Neural crest cell (in vitro differentiated cells): ENCODE measurements at places on chromosomes 5 and 9. TPM values are rescaled to one million over a fixed set of nuclear protein-coding genes. Genes with fewer than 3 reads are reported as not detected.

TOR1A gene
- total RNA-seq, result 36.9 and 40.5 TPM in 2 replicates

HRCT1 gene
- total RNA-seq, result not detected in 2 replicates

BARHL1 gene
- total RNA-seq, result not detected in 2 replicates

- H3K36me3 ChIP-seq, result no peaks in the 10 kb centered on the region
- H3K4me1 ChIP-seq, result peaks cover 5% of the 10 kb centered on the region
- DNase-seq, result no peak
- no peak overlapping the region for H3K27ac ChIP-seq
- H3K4me3 ChIP-seq, result no peak overlapping the region
- no peaks in the 10 kb centered on the region for H3K27me3 ChIP-seq
These were observed 275.2 kb upstream of the IRX1 start for GRCh38 chr5:3320317-3320875.

GRCh38 chr9:131323629-131324028 is 34.1 kb downstream of the PLPP7 start:
- no peak for DNase-seq
- no peaks in the 10 kb centered on the region for H3K36me3 ChIP-seq
- H3K27me3 ChIP-seq, result no peaks in the 10 kb centered on the region
- no peak overlapping the region for H3K27ac ChIP-seq
- no peak overlapping the region for H3K4me3 ChIP-seq

LCNL1 gene
- total RNA-seq, result not detected in 2 replicates

NIPBL gene
- 66.3 and 67.8 TPM in 2 replicates for total RNA-seq

DNA sequence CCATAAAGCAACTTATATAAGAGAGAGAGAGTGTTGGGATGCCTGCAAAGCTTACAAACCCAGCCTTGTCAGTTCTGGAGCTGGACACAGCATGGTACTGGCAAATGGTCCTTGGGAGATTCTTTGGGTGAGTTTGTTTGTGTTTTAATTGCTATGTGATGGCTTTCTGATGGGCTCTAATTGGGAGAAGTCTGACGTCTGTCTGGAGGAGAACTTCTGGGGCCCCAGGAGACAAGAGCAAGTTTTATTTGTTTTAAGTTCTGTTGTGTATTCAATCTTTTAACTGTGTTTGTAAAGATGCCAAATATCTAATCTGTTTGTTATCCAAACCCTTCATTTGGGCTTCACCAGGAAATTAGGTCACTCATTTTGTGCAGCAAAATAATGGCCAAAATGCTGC is 50.3 kb upstream of the AFAP1L1 start:
- no peaks in the 10 kb centered on the region for H3K4me1 ChIP-seq
- DNase-seq, result no peak
- no peak overlapping the region for H3K27ac ChIP-seq
- no peaks in the 10 kb centered on the region for H3K27me3 ChIP-seq

DNA sequence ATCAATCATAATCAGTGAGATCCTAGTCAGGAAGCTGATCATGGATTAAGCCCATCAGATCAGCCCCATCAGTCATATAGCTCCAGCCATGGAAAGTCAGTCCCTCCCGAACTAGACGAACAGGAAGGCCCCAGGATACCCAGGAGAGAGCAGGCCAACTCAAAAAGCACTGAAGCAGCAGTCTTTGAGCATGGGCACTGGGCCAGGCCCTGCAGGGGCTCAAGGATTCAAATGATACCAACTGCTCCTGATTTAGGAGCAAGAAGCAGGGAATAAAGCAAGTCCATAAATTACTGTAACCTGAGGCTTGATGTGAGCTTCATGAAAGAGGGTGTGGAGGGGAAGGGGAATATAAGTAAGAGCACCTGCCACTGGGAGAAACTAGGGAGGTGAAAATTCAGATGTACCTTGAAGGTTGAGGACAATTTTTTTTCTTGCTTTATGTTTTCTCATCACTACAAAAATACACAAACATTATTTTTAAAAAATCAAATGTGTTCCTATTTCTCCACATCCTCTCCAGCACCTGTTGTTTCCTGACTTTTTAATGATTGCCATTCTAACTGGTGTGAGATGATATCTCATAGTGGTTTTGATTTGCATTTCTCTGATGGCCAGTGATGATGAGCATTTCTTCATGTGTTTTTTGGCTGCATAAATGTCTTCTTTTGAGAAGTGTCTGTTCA is 115.2 kb downstream of the SIL1 start:
- no peak overlapping the region for H3K4me3 ChIP-seq
- no peak for DNase-seq
- H3K4me1 ChIP-seq, result peaks cover 23% of the 10 kb centered on the region
- no peak overlapping the region for H3K27ac ChIP-seq
- H3K36me3 ChIP-seq, result peaks cover 9% of the 10 kb centered on the region
- H3K27me3 ChIP-seq, result no peaks in the 10 kb centered on the region

GRCh38 chr9:121326130-121326838 is 43.8 kb downstream of the STOM start:
- no peak overlapping the region for H3K4me3 ChIP-seq
- H3K27ac ChIP-seq, result no peak overlapping the region
- no peaks in the 10 kb centered on the region for H3K4me1 ChIP-seq
- H3K27me3 ChIP-seq, result no peaks in the 10 kb centered on the region
- no peak for DNase-seq
- peaks cover 9% of the 10 kb centered on the region for H3K36me3 ChIP-seq

BRD9 gene
- total RNA-seq, result 77.3 and 80.1 TPM in 2 replicates

TNFSF15 gene
- not detected in 2 replicates for total RNA-seq

DNA sequence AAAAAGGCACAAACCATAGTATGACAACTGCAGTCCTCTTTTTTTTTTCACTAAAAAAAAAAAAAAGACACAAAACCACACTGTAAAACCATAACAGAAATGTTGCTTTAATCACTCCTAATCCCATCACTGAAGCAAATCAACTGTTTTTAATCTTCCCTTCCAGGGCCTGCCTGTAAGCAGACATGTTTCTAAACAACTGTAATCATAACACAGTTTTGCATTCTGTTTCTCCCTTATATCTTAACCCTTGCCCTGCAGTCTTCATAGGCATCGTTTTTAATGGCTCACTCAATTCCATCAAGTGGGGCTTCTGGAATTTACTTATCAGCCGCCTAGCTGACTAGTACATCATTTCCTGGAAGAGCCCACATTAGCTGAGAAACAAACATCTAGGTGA is 111.0 kb upstream of the SLC25A48 start:
- no peak for DNase-seq
- no peaks in the 10 kb centered on the region for H3K36me3 ChIP-seq
- peaks cover 26% of the 10 kb centered on the region for H3K27me3 ChIP-seq

GRCh38 chr5:171405615-171406014 is 13.8 kb upstream of the FGF18 start:
- H3K27ac ChIP-seq, result no peak overlapping the region
- no peaks in the 10 kb centered on the region for H3K27me3 ChIP-seq
- peaks cover 50% of the 10 kb centered on the region for H3K36me3 ChIP-seq

CDC23 gene
- total RNA-seq, result 55.0 and 56.9 TPM in 2 replicates

RRAGA gene
- total RNA-seq, result 57.5 and 59.3 TPM in 2 replicates

TPPP gene
- total RNA-seq, result 2.6 and 2.7 TPM in 2 replicates

LCN12 gene
- 0.50 and 1.1 TPM in 2 replicates for total RNA-seq

IGFBPL1 gene
- total RNA-seq, result 58.9 and 63.8 TPM in 2 replicates

IL9 gene
- total RNA-seq, result not detected in 2 replicates

- peaks cover 5% of the 10 kb centered on the region for H3K4me1 ChIP-seq
- no peaks in the 10 kb centered on the region for H3K36me3 ChIP-seq
- no peak overlapping the region for H3K4me3 ChIP-seq
- no peaks in the 10 kb centered on the region for H3K27me3 ChIP-seq
These were observed 998.1 kb downstream of the TLE1 start for GRCh38 chr9:80691229-80691628.

KIF4B gene
- total RNA-seq, result not detected in 2 replicates

DNA sequence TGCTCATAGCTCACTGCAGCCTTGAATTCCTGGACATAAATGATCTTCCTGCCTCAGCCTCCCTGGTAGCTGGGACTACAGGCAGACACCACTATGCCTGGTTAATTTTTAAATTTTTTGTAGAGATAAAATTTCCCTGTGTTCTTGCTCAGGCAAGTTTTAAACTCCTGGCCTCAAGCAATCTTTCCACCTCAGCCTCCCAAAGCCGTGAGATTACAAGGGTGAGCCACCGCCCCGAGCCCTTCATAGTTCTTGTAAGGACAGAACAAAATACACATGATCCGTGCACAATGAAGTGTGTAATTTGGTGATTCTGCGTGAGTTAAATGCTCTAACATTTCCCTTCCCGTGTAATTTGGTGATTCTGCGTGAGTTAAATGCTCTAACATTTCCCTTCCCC is 27.7 kb upstream of the MYO10 start:
- H3K27ac ChIP-seq, result no peak overlapping the region
- no peak overlapping the region for H3K4me3 ChIP-seq
- peaks cover 11% of the 10 kb centered on the region for H3K4me1 ChIP-seq
- no peaks in the 10 kb centered on the region for H3K27me3 ChIP-seq
- no peaks in the 10 kb centered on the region for H3K36me3 ChIP-seq

DNA sequence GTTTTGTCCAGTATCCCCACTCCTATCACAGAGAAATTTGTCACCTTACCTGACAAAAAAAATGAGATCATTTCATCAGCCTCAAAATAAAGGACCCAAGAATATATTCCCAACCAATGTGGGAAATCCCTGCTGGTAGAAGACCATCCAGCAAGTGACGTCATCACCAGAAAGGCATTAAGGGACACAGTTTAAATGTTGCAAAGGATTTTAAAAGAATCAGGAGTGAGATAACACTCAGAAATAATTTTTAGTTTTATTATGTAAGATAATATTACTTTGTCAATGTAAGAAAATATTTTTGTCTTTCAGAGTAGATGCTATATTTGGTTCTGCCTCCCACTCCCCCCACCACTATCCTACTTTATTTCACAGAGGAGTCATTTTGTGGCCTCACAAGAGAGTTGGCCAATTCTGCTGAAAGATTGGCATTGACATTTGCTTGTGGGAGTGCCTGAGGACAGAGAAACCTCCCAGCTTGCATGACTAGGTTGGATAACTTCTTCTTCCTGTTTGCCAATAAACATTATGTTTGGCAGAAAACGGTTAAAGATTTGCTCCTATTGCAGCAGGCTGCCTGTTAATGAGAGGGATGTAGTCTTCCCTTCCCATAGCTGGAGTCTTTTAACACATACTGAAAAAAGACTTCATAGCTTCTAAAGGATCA is 288.6 kb upstream of the DAB2 start:
- no peaks in the 10 kb centered on the region for H3K36me3 ChIP-seq
- H3K4me1 ChIP-seq, result no peaks in the 10 kb centered on the region
- peaks cover 3% of the 10 kb centered on the region for H3K27me3 ChIP-seq
- no peak overlapping the region for H3K4me3 ChIP-seq
- H3K27ac ChIP-seq, result no peak overlapping the region
- no peak for DNase-seq

DNA sequence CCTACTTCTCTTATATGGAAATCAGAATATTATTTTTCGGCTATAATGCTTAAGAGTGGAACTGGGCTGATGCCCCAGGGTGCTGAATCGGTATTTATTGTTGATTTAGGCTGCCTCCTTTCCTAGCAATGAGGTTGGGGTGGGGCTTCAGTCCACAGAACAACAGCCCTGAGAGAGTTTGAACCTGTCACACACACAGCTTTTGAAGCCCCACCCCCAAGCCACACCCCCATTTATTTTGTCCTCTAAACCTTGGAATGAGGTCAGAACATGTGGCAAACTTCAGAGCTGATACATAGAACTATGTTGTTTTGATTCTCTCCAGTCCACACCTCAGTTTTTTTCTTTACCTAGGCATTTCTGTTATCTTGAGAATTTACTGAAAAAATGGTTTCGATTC is 51.7 kb upstream of the CAMK4 start:
- H3K4me1 ChIP-seq, result no peaks in the 10 kb centered on the region
- no peak for DNase-seq
- no peak overlapping the region for H3K4me3 ChIP-seq
- no peak overlapping the region for H3K27ac ChIP-seq
- no peaks in the 10 kb centered on the region for H3K36me3 ChIP-seq

- H3K36me3 ChIP-seq, result peaks cover 9% of the 10 kb centered on the region
- H3K4me3 ChIP-seq, result no peak overlapping the region
These were observed 37.5 kb upstream of the RGMB start for GRCh38 chr5:98735806-98736507.

DNA sequence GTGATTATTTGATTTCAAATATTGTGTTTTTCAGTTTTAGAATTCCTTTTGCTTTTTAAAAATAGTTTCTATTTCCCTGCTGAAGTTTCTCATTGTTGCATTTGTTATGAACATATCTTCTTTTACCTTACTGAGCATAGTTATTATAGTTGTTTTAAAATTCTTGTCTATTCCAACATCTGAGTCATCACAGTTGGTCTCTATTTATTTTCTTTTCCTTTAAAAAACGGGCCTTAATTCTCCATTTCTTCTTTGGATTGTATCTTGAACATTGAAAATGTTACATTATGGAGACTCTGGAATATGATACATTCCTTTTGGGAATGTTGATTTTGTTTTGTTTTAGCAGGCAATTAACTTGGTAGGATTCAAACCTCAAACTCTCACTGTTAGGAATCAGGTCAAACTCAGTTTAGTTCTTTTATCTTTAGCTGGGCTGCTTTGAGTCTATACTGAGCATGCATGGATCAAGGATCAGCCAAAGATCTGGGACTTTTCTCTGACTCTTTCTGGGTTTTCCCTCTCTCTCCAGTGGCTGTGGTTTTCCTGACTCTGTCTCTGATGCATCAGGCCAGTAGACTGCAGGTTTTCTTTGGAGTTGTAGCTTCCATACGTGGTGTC is 70.3 kb downstream of the TEK start:
- DNase-seq, result no peak
- H3K27me3 ChIP-seq, result no peaks in the 10 kb centered on the region
- H3K4me1 ChIP-seq, result no peaks in the 10 kb centered on the region
- H3K36me3 ChIP-seq, result peaks cover 10% of the 10 kb centered on the region

DNA sequence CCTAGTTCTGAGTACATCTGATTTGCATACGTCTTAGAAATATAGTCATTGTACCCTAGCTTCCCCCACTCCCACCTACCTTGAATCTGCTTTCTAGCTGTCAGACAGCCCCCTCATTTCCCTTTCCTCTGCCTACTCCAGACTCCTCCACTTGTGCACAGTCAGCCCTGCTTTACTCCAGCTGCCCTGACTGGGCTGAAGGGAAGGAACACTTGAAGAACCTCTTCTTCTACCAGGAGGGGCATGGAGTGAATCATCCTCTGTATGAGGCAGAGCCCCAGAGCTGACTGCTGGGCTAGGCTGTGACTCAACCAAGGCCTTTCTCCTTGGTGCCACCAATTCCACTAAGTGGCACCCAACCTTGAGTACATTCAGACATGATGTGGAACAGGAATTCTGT is 18.1 kb upstream of the ZFR start:
- H3K27me3 ChIP-seq, result peaks cover 3% of the 10 kb centered on the region
- H3K4me3 ChIP-seq, result no peak overlapping the region

DNA sequence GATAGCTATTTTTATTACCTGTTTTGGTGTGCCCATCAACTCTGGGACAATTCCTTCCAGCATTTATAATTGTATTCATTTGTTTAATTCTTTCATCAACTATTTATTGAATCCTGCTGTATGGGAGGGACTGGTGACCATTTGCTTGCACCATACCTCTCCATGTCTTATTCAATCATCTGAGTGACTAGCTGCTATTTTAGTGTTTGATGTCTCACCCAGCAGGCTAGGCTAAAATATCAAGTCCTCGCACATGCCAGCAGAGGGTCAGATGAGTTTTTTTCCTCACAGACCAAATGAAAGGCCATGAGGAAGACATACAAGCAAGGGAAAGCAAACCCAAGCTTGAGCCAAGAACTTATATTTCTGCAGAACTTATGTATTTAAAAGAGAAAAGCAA is 63.9 kb downstream of the CETN3 start:
- no peak for DNase-seq
- no peak overlapping the region for H3K27ac ChIP-seq
- no peak overlapping the region for H3K4me3 ChIP-seq
- no peaks in the 10 kb centered on the region for H3K36me3 ChIP-seq
- H3K4me1 ChIP-seq, result no peaks in the 10 kb centered on the region

GARIN3 gene
- not detected in 2 replicates for total RNA-seq
